ENCODE measurements at places on chromosomes 5 and 9. TPM values are rescaled to one million over a fixed set of nuclear protein-coding genes. Genes with fewer than 3 reads are reported as not detected.

DNA sequence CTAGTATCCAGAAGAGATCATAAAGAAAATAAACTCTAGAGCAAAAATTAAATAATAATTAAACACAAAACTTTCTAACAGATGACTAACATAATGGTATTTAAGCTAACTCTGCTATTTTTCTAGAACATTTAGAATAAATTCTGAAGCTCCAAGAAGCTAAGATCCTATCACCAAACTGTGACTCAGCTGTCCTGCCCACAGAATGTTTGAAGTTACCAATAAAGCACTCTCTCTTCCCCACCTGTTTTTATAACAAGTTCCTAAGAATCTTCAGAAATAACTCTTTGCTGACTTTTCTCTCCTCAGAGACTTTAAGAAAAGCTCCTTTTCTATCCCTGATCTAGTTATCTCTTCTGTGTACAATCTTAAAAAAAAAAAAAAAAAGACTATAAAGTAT lies 6.0 kb upstream of the EFNA5 start:
- DNase-seq, result no peak

GRCh38 chr9:89992326-89993198 lies 387.8 kb downstream of the GADD45G start:
- no peak for DNase-seq

DNA sequence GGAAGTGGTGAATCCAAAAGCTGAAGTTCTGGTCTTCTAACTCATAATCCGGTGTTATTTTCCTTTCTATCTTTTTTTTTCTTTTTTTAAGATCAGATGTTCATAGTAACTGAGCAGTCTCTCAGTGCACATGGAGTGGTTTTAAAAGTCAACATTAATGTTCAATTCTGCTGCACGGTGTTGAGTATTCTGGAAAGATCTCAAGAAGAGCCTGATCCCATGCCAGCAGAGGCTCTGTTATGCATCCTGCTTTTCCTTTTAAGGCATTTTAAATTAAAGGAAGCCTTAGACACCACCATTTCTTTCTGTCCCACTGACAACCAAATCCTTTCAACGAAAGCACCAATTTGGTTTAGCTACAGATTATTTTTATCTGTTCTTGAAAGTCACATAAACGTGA lies 33.4 kb downstream of the SEMA5A start:
- DNase-seq, result no peak

DNA sequence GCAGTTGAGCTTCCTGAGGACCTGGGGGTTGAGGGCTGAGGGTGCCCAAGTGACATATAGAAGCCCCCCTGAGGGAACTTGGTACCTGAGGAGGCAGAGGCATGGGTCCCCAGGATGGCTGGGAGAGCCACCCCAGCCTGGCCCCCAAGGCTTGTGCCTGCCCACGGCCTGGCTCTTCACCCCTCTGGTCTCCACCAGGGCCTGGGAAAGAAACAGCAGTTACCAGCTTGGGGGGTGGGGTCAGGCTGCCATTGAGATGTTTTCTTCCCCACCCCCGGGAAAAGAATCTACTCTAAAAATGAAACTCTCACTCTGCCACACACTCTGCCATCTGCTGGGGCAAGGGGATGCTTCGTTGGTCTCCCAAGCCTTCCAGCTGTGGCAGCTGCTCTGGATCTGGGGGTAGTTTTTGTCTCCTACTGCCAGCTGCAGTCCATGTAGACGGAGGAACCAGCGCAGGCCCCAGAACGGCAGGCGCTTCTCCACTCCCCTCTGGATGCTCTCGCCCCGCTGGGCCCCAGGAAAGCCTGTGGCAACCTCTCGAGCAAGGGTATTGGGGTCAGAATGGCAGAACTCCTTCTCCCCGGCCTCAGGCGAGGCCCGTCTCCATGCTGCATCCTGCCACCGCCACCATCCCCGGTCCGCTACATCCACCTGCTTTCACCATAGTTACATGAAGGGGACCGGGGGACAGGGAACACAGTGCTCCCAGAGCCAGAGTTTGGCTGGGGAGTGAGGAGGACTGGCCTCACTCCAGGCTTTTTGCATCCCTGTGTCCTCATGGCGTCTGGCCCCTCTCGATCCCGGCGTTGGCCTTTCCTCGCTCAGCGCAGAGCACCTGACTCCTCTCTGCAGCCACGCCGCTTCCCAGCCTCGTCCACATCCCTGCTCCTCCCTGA lies 123.5 kb downstream of the DAB2IP start:
- no peak for DNase-seq

- DNase-seq, result no peak
Observed at GRCh38 chr5:57174128-57174889, 450 bp downstream of the GPBP1 start.

GCNT4 gene
- total RNA-seq, result 3.2 TPM

PTCH1 gene
- total RNA-seq, result 2.8 TPM
